ENCODE measurements at places on chromosomes 3 and 15.
A peak's percentile ranks its signal among the peaks of the same experiment; 100 is the strongest.

DNA sequence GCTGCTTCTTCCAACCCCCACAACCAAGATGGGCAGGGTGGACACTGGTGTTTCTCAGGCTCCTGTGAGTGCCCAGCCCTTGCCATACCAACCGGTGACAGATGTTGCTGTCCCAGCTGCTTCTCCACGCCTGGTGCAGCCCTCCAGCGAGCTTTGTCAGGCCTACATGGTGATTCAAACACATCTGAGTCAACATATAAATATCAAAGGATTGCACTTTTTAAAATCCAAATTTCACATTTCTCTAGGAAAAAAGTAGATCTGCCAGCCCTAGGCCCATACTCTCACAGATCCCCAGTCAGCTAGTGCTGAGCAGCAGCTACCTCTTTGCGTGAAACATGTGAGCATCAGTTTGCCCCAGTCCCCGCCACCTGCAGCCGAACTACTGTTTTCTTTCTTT is 52.7 kb downstream of the RPN1 start:
- H3K27me3 ChIP-seq, result no peaks in the 10 kb centered on the region
- H3K36me3 ChIP-seq, result no peaks in the 10 kb centered on the region
- H3K4me1 ChIP-seq, result no peaks in the 10 kb centered on the region
- H3K4me3 ChIP-seq, result no peak overlapping the region
- no peak for DNase-seq
- no peak overlapping the region for H3K27ac ChIP-seq

- peak overlapping the region; percentile 97 for H3K27ac ChIP-seq
- no peaks in the 10 kb centered on the region for H3K27me3 ChIP-seq
- peaks cover 49% of the 10 kb centered on the region for H3K4me1 ChIP-seq
- H3K4me3 ChIP-seq, result no peak overlapping the region
These were observed 53.8 kb downstream of the IQSEC1 start for GRCh38 chr3:13019243-13020095.

DNA sequence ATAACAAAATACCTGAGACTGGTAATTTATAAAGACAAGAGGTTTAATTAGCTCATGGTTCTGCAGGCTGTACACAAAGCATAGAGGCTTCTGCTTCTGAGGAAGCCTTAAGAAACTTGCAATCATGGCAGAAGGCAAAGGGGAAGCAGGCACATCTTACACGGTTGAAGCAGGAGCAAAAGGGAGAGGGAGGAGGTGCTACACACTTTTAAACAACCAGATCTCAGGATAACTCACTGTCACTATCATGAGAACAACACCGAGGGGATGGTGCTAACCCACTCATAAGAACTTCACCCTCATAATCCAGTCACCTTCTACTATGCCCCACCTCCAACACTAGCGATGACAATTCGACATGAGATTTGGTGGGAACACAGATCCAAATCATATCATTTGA is 54.4 kb downstream of the ATP8B4 start:
- no peaks in the 10 kb centered on the region for H3K36me3 ChIP-seq
- no peak for DNase-seq
- H3K27ac ChIP-seq, result no peak overlapping the region
- no peaks in the 10 kb centered on the region for H3K4me1 ChIP-seq

DNA sequence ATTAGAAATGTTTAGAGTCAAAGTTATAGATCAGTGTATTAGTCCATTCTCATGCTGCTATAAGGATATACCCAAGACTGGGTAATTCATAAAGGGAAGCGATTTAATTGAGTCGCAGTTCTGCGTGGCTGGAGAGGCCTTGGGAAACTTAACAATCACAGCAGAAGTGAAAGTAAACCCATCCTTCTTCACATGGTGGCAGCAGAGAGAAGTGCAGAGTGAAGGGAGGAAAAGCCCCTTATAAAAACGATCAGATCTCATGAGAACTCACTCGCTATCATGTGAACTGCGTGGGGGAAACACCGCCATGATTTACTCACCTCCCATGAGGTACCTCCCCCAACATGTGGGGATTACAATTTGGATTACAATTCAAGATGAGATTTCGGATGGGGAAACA is 871.5 kb downstream of the DIPK2A start:
- no peaks in the 10 kb centered on the region for H3K36me3 ChIP-seq
- H3K27me3 ChIP-seq, result no peaks in the 10 kb centered on the region
- no peak overlapping the region for H3K27ac ChIP-seq
- no peak overlapping the region for H3K4me3 ChIP-seq
- no peaks in the 10 kb centered on the region for H3K4me1 ChIP-seq

GRCh38 chr3:126117786-126118185 is 33.9 kb upstream of the SLC41A3 start:
- no peak overlapping the region for H3K27ac ChIP-seq
- no peak for DNase-seq
- peaks cover 6% of the 10 kb centered on the region for H3K27me3 ChIP-seq
- H3K4me3 ChIP-seq, result no peak overlapping the region

- H3K4me3 ChIP-seq, result no peak overlapping the region
- H3K4me1 ChIP-seq, result no peaks in the 10 kb centered on the region
- H3K27ac ChIP-seq, result no peak overlapping the region
These were observed 16.5 kb downstream of the VIPR1 start for GRCh38 chr3:42518800-42519567.

GRCh38 chr3:35487376-35487775 is 151.9 kb upstream of the ARPP21 start:
- H3K4me1 ChIP-seq, result peaks cover 10% of the 10 kb centered on the region
- no peak for DNase-seq
- H3K27me3 ChIP-seq, result no peaks in the 10 kb centered on the region
- no peaks in the 10 kb centered on the region for H3K36me3 ChIP-seq
- H3K4me3 ChIP-seq, result no peak overlapping the region
- no peak overlapping the region for H3K27ac ChIP-seq

GRCh38 chr3:177589911-177590381 is 392.7 kb upstream of the TBL1XR1 start:
- H3K27ac ChIP-seq, result no peak overlapping the region
- H3K36me3 ChIP-seq, result no peaks in the 10 kb centered on the region
- H3K27me3 ChIP-seq, result no peaks in the 10 kb centered on the region
- DNase-seq, result no peak
- peaks cover 25% of the 10 kb centered on the region for H3K4me1 ChIP-seq

GRCh38 chr15:38414357-38414756 is 39.6 kb upstream of the FAM98B start:
- no peak overlapping the region for H3K27ac ChIP-seq
- no peak overlapping the region for H3K4me3 ChIP-seq
- peak; percentile 14 for DNase-seq
- H3K4me1 ChIP-seq, result no peaks in the 10 kb centered on the region
- peaks cover 9% of the 10 kb centered on the region for H3K27me3 ChIP-seq
- H3K36me3 ChIP-seq, result no peaks in the 10 kb centered on the region

DNA sequence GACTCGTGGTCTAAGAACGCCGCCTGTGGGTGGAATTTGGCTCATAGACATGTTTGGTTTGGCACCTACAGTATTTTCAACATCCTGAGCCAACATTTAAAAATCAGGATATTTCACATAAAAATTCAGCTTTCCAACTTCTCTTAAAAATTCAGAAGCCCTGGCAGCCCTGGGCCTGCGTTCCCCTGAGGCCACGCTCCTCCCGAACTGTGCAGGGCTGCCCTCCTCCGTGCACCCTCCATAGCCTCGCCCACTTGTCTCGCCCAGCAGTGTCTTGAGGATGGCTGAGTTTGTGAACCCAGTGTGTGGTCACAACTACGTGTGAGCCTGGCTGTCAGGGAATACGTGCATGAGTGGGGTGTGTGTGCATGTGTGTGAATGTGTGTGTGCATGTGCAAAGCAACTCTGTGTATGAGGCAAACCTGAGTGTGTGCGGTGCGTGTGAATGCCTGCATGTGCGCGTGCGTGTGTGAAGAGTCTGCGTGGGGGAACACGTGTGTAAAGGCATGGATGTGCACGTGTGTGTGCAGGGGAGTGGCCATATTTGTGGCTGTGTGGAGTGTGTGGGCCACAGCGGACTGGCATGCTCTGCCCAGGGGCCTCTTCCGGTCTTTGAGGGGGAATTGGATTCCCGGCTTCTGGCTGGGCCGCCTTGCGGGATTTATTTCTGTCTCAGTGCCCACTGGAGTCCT is 30.9 kb downstream of the PTH1R start:
- DNase-seq, result no peak
- no peak overlapping the region for H3K27ac ChIP-seq
- H3K4me3 ChIP-seq, result no peak overlapping the region
- no peaks in the 10 kb centered on the region for H3K36me3 ChIP-seq
- no peaks in the 10 kb centered on the region for H3K4me1 ChIP-seq

DNA sequence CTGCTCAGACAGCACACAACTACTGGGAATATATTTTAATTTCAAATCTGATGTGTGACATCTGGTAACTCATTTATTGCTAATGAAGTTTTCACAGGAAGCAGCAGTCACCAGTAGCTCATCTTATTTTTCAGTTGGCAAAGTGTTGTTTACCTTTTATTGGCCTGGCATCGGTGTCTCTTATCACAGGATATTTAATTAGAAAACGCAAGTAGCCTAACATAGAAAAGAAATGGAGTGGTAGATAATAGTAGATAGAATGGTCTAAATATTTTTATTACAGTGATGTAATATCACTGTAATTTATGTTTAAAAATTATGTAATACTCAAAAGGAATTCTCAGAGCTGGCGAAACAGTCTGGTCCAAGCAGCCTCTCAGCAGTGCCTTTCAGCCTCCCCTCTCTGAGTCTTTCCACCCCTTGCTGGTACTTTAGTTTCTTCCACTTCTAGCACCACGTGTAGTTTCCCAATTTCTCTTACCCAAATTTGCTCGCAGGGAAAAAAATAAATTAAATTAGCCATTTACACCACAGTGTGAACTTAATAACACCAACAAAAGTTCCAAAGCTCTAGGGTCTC is 31.9 kb downstream of the AGTR1 start:
- no peaks in the 10 kb centered on the region for H3K27me3 ChIP-seq
- no peaks in the 10 kb centered on the region for H3K36me3 ChIP-seq
- no peaks in the 10 kb centered on the region for H3K4me1 ChIP-seq
- no peak overlapping the region for H3K27ac ChIP-seq
- H3K4me3 ChIP-seq, result no peak overlapping the region

DNA sequence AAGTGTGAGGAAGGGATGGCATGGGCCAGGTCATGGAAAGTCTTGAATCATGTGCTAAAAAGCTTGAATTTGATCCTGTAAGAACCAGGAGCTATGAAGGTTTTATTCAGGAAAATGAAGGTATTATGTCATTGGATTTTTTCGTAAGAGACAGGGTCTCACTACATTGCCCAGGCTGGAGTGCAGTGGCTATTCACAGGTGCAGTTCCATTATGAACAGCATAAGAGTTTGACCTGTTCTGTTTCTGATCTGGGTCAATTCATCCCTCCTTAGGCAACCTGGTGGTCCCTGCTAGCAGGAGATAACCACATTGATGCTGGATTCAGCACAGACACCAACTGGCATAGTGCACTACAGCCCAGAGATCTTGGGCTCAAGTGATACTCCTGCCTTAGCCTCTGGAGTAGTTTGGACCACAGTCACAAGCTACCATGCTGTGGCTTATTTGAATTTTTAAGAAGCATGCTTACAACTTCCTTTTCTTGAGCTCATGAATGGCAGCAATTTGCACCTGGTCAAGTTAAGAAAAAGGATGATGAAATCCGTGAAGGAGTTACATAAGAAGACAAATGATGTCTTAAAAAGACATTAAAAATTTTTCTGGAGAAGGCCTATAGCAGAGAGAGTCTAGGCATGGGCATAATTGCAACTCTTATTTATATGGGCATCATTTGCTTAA is 79.1 kb downstream of the CADPS start:
- no peak overlapping the region for H3K4me3 ChIP-seq
- H3K27me3 ChIP-seq, result no peaks in the 10 kb centered on the region
- H3K4me1 ChIP-seq, result peaks cover 12% of the 10 kb centered on the region
- DNase-seq, result peak; percentile 12

- DNase-seq, result no peak
- no peak overlapping the region for H3K4me3 ChIP-seq
- H3K36me3 ChIP-seq, result peaks cover 100% of the 10 kb centered on the region
- no peaks in the 10 kb centered on the region for H3K27me3 ChIP-seq
These were observed 94.0 kb downstream of the ARPP21 start for GRCh38 chr3:35733341-35733740.

DNA sequence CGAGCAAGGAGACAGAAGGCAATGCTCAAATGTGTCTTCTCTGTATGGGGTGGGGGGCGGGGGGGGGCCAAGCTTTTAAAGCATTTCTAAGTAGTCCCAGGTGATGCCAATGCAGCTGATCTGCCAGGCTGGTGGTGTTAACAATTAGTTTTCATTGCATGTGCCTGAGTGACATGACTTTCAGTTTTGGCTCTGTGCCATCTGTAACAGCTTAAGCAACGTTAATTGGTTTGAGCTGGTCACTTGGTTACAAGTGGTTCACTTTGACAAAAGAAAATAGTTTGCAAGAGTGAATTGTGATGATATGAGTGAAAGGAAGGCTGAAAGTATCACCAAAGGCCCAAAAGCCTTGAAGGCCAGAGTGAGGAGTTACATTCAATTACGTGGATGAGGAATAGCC is 26.4 kb upstream of the LRIG1 start:
- no peak overlapping the region for H3K4me3 ChIP-seq
- no peaks in the 10 kb centered on the region for H3K4me1 ChIP-seq
- DNase-seq, result no peak
- no peak overlapping the region for H3K27ac ChIP-seq

DNA sequence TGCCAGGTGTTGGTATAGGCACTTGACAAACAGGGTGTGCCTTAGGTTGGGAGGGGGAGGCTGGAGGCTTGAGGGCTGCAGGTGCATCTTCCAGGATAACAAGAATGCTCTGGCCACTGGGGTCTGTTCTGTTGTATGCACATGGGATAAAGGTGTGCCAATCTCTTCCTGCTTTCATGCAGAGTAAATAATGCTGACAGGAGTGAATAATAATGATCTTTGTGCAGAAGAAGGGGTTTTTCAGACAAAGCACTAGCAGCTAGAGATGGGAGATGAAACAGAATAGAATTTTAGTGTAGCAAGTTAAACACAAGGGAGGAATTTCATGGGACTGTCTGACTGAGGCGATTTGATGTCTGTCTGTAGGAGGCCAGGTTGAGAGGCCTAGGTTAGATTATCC is 1.9 kb upstream of the ROPN1 start:
- no peak overlapping the region for H3K27ac ChIP-seq
- no peak for DNase-seq
- H3K27me3 ChIP-seq, result peaks cover 4% of the 10 kb centered on the region
- H3K36me3 ChIP-seq, result no peaks in the 10 kb centered on the region

DNA sequence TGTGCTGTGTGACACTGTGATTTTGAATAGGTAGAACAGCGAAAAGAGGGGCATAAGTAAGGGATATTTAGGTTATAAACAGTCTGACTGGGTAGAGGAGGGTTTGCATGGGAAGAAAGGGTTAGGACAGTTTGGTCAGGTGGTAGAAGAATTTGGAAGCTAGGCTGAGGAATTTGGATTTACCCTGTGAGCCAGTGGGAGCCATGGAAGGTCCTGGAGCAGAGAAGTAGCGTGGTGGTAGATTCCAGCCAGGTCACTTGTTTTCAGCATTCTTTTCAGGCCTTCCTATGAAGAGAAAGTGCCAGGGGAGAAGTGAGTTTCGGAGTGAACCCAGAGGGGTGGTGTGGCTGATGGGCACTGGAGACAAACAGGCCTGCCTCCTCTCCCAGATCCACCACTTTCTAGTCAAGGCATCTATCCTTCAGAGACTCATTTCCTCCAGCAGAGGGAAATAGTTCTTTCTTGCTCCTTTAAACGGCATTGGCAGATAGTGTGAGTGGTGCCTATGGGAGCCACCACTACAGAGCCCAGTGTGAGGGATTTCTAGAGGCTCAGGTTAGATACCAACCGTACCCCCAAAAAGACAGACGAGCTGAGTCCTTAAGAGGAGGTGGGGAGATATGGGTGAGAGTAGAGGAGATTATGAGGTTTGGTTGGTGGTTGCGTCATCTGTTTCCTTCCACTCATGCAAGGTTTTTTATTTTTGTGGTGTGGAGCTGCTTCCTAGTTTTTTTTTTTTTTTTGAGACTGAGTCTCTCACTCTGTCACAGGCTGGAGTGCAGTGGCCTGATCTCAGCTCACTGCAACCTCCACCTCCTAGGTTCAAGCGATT is 21.2 kb downstream of the PXK start:
- H3K27ac ChIP-seq, result peak overlapping the region; percentile 78
- peaks cover 19% of the 10 kb centered on the region for H3K36me3 ChIP-seq
- no peak overlapping the region for H3K4me3 ChIP-seq
